Iris pigment epithelial cell (primary cell): ENCODE measurements at places on chromosomes 2 and 18.

DNA sequence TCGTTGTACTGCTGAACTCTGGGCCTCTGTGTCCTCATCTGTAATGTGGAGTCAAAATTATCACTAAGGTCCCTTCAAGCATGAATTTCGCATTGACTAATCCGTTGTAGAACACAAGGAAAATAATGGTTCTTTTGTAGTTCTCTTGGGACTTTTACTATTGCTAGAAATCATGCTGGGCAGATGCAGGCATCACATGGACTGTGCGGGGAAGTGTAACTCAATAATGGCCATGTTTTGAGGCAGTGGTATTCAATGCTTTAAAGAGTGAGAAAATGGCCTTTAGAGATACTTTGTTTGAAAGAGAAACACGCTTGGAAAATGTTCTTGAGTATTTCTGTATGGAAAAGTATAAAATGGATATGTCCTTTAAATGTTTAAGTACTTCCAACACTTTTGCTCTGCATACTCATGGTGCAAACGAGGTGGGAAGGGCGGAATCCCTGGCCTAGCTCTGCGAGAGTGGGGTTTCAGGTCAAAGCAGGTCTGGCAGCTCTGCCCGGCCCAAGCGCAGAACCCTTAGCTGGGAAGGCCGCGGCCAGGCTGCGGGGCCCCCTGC lies 117.3 kb upstream of the MSTN start:
- DNase-seq = no peak

- no peak for DNase-seq
Measured at GRCh38 chr18:50665519-50665918, 105.6 kb downstream of the MAPK4 start.

DNA sequence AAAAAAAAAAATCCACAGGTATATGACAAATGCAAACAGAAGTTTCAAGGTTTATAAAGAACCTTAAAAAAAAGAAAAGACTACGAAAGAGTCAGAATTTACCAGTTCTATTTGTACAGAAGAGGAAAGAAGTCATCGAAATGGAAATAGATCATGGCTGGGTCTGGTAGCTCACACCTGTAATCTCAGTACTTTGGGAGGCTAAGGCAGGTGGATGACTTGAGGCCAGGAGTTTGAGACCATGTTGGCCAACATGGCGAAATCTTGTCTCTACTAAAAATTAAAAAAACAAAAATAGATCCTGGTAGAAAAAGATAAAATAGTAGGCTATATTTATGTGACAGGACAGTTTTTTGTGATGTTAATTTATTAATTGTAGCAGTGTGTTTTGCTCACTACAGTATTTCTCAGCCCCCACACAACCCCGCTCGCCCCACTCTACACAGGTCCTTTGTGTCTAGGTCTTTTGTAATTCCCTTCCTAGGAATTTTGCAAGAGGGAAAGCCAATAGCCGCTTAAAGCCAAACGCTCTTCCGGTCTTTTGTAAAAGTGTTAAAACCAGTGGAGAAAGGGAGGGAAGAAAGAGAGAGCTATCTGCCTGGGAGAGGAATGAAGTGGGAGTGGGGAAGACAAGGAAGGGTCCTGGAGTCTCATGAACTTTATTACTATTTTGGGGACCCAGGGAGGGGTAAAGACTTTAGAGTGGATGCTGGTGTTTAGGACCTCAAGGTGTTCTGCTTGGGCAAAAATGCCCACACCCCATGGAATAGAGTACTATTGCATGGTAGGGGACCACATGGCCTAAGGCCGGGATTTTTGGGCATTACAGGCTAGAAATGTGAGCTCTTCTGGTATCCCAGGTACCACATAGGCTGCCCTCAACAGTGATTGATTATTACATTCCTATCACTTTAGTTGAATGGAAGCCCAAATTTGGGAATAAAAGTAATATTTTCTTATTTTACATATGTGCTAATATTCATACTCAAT lies 59.4 kb upstream of the XPO1 start:
- no peak for DNase-seq

DNA sequence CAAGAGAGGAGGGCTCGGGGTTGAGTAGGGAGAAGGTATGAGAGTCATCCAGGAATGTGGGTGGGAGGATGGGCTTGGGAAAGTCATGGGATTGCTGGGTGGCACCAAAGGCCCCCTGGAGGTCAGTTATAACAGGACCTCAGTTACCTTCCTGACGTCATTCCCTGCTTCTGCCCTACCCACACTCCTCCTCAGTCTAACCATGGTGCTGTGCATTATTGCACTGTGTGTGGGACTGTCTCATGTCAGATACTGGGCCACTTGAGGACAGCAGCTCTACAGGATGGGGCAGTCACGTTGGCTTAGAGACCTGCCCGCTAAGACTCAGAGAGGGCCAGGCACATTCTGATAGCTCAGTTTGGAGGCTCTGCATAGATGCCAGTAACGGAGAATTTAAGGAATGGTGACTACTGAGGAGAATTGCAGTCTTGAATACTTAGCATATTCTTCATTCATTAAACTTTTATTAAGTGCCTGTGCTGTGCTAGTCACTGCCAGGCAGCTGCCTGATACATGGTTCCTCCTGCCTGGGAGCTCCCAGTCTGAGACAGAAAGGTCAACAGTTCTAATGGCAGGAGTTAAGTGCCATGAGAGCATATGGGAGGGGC lies 90.5 kb downstream of the LAMA3 start:
- peak; percentile 47 for DNase-seq

DNA sequence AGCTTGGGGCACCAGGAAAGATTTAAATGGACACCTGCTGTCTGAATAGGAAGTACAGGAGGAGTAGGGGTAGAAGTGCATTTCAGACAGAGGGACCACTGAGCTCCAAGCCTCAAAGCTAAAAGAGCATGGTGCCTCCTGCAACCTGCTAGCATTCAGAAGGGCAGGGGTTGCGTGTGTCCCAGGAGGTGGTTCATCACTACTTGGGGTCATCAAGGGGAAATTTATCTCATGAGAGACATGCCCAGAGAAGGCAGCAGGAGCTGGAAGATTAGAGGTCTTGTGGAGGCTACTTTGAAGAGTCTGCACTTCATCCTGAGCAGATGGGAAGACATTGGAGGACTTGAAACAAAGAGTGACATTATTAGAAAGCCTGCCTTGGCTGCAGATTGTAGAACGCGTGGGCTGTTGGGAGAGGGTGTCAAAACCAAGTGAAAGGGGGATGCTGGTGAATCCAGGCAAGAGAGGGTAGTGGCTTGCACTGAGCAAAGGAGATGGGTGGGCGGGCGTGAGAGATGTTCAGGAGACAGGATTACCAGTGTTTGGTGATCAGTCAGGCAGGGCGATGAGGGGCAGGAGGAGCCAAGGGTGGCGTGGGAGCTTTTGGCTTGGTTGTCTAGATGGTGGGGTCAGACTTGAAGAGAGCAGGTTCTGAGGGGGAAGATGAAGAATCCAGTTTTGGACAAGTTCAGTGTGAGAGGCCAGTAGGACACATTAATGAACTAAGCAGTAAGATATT lies 154.0 kb downstream of the DYSF start:
- no peak for DNase-seq

- no peak for DNase-seq
Measured at GRCh38 chr18:49546278-49546677, 15.6 kb upstream of the LIPG start.

DNA sequence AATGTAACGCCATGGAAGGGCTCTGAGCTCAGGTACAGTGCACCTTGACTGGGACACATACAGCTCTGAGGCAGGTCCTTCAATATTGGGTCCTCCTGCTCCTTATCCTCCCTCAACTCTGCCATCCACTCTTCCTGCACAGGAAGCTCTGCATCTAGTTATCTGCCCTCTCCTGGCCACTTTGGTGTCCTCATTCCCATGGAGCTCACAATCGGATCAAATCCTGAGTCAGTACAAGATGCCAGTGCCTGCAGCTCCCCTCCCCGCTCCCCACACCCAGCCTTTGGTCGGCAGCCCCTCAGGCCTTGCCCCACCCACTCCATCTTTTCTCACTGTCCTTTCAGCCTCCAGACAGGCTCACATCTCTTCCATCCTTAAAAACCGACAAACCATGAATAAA lies 58.0 kb downstream of the LRRFIP1 start:
- DNase-seq = peak; percentile 38

GRCh38 chr18:473802-474201 lies 26.7 kb downstream of the COLEC12 start:
- no peak for DNase-seq

DNA sequence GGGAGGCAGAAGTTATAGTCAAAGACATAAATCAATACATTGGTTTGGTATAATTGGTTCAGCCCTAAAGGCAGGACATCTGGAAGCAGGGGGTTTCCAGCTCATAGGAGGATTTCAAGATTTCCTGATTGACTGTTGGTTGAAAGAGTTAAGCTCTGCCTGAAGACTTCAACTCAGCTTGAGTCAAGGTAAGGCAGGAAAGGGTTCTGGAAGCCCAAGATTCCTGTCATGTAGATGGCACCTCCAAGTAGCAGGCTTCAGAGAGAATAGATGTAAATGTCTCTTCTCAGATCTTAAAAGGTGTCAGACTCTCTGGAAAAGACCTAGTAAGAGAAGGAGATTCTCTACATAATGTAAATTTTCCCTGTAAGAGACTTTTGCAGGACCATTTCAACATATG lies 335.3 kb downstream of the RIT2 start:
- DNase-seq = no peak

- DNase-seq = no peak
Measured at GRCh38 chr2:233807966-233808935, 30.1 kb downstream of the MROH2A start.

GRCh38 chr2:192151853-192152252 lies 42.9 kb downstream of the TMEFF2 start:
- peak; percentile 75 for DNase-seq

- no peak for DNase-seq
Measured at GRCh38 chr18:213505-213904, 54.3 kb downstream of the THOC1 start.

GRCh38 chr2:66273933-66274490 lies 160.9 kb upstream of the MEIS1 start:
- no peak for DNase-seq

GRCh38 chr2:28287256-28287915 lies 105.3 kb upstream of the FOSL2 start:
- no peak for DNase-seq

DNA sequence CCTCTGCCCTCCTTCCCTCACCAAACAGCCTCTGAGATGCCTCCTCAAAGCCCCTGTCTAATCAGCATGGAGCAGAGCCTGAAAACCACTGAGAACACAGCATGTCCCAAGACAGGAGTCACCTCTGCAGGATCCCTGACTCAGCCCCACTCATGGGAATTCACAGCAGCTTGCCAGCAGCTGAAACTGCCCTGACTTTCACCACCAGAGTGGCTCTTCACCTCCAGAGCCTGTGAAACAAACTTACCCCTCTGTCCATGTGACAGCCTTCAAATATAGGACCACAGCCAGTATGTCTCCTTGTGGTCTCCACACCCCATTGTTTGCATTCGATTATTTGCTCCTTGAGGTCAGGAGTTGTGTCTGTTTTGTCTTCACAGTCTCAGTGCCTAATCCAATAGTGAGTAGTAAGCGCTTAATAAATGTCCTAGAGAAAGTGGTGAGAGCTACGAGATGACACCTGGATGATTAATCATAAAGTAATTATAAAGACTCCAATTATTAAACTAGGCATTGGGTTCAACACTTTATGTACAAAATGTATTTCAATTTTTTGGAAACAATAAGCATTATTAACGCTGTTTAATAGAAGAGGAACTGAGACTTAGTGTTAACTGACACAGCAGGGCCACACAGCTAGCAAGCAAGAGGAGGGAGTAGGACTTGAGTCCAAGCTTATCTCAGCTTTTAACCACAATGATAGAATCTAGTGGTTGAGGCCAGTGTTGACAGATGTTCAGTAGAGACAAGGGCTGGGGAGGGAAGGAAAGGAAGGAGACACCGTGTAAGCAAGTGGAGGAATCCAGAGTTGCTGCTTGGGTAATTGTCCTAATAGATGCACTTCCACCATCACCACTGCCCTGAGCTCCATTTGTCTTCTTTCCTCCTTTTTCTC lies 358.7 kb upstream of the TNP1 start:
- peak; percentile 83 for DNase-seq

- no peak for DNase-seq
Measured at GRCh38 chr2:42858140-42859005, 66.0 kb upstream of the HAAO start.

- DNase-seq = no peak
Measured at GRCh38 chr18:24071779-24072178, 57.2 kb downstream of the TTC39C start.

DNA sequence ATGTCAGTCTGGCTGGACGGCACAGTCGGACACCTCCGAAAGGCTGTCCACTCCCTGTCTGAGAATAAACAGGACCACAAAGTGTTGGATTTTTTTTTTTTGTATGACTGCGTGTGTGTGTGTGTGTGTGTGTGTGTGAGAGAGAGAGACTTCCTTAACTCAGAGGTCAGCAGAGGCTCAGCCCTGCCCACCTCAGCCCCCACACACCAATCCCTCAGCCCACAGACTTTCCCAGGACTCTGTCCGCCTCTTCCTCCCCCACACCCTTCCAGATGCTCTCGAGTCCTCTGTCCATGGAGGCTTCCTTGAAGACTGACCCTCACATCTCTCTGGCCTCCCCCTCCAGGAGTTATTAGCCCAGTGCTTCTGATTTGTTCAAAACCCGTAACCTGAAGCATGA lies 147.3 kb downstream of the BCL11A start:
- no peak for DNase-seq

- peak; percentile 74 for DNase-seq
Measured at GRCh38 chr2:195674491-195675221, 17.6 kb downstream of the SLC39A10 start.
